ENCODE measurements at places on chromosomes 2 and 18. TPM values are rescaled to one million over a fixed set of nuclear protein-coding genes. Genes with fewer than 3 reads are reported as not detected.

Gene G6PC2
- not detected for total RNA-seq

Gene CPS1
- 49.3 TPM for total RNA-seq

Gene AGXT
- 0.10 TPM for total RNA-seq

Gene SP140
- 0.12 TPM for total RNA-seq

Gene PECR
- 22.6 TPM for total RNA-seq

Gene MROH2A
- total RNA-seq = 0.10 TPM

Gene MOCOS
- 5.1 TPM for total RNA-seq

Gene CIB4
- not detected for total RNA-seq

Gene ITGA6
- total RNA-seq = 61.8 TPM

Gene HAAO
- not detected for total RNA-seq

Gene HIBCH
- 23.7 TPM for total RNA-seq

Gene CYP26B1
- total RNA-seq = 3.5 TPM

Gene TFPI
- total RNA-seq = 57.2 TPM

Gene TCF23
- not detected for total RNA-seq
